Occipital lobe (tissue), 3 donors: ENCODE measurements at places on chromosomes 6 and 20. TPM values are rescaled to one million over a fixed set of nuclear protein-coding genes. Genes with fewer than 3 reads are reported as not detected.

Gene FBXO5
- total RNA-seq = 6.4 TPM

Gene NR2E1
- 9.8 TPM for total RNA-seq

Gene TFAP2A
- total RNA-seq = not detected

Gene RGS17
- 119 TPM for total RNA-seq

Gene C4A
- total RNA-seq = 8.6 TPM

Gene PRR3
- total RNA-seq = 13.6 TPM

Gene C6orf52
- 1.7 TPM for total RNA-seq

Gene CGAS
- 1.2 TPM for total RNA-seq

Gene CDH26
- 1.4 TPM for total RNA-seq

Gene SRMS
- not detected for total RNA-seq

Gene AHCY
- total RNA-seq = 42.9 TPM

Gene SLC35D3
- not detected for total RNA-seq
